Stimulated activated CD8-positive, alpha-beta memory T cell treated with anti-CD3 and anti-CD28 coated beads, Interleukin-15, amount 100 ng/mL, for 4 hours (primary cell): ENCODE measurements at places on chromosomes 11 and 22.

DNA sequence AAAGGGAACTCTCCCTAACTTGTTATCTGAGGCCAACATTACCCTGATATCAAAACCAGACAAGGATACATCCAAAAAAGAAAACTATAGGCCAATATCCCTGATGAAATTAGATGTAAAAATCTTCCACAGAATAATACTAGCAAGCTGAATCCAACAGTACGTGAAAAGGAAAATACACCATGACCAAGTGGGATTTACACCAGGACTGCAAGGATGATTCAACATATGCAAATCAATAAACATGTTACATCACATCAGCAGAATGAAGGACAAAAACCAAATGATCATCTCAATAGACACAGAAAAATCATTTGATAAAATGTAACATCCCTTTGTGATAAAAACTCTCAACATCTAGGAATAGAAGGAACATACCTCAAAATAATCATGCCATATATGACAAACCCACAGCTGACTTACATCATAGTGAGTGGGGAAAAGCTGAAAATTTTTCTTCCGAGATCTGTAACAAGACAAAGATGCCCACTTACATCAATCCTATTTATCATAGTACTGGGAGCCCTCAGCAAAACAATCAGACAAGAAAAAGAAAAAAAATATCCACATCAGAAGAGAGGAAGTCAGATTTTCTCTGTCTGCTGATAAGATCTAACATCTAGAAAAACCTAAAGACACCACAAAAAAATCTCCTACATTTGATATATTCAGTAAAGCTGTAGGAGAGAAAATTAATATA, 703.3 kb upstream of the ANO5 start:
- DNase-seq = no peak

GRCh38 chr11:8314916-8315315, 51.2 kb upstream of the LMO1 start:
- DNase-seq = no peak

GRCh38 chr11:116656011-116656410, 116.8 kb downstream of the BUD13 start:
- DNase-seq = no peak

DNA sequence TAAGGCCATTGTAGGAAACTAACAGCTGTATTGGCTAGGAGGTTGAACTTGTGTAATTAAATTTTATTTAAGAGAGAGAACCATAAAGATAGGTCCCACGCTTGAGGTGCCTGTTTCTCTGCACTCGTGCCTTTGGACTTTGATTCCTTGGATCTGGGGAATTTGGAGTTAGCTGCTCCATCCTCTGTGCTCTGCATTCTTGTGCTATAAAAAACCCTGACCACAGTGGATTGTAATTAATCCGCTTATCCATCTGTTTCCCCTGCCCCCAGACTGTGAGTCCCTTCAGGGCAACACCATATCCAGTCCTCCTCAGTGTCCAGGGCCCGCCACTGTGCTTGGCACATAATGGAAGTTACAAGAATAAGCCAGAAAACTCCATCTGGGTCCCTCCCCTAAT, 169.8 kb downstream of the SPON1 start:
- no peak for DNase-seq

- DNase-seq = no peak
Measured at GRCh38 chr11:128182844-128183243, 404.5 kb downstream of the ETS1 start.
